ENCODE measurements at places on chromosomes 6 and 20.

DNA sequence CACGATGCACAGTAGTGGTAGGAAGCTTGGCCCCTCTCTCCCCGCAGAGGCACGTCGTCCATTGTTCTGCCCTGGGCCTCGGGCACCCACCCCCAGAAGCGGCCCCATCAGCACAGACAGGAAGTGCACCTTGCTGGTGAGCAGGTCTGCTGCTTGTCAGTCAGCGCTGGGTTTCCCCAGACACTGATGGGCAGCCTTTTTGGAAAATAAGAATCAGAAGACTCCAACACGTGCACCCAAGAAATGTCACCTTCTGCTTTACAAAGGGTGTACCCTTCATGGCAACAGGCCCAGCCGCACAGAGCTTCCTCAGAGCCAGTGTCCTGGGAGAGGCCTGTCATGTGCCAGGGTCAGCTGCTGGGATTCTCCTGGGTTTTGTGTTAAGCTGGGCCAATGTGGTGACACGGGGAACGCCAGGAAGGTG is 34.7 kb upstream of the IRF4 start:
- DNase-seq, result no peak

DNA sequence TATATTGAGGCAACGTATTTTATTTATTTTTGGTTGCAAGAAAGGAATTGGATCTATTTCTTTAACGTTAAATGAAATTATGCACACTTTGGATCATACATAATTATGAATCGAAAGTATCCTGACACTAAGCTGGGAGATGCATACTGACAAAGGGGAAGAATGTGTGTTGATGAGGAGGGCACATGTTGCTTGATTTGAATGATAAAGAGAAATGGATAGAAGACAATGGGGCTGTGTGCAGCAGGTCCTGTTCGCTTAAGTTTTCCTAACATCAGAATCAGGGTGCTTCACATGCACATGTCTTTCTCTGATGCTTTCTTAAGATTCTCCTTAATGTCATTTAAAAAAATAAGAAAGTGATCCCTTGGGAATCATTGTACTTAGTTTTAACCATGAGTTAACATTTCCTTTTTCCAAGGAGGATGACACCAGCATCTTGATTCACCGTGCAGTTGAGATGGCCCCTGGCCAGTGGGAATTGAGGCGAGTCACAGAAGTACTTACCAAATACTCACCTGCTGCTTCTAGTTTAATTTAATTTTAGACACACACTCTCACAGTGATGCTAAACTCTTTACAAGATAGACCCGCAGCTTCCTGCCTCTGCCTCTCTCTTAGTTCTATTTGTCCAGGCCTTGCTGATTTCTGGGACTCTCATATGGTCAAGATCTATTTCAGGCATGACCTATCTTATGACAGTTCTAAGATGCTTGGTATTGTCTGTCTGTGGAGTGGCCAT is 116.5 kb downstream of the CLIC5 start:
- DNase-seq, result no peak

DNA sequence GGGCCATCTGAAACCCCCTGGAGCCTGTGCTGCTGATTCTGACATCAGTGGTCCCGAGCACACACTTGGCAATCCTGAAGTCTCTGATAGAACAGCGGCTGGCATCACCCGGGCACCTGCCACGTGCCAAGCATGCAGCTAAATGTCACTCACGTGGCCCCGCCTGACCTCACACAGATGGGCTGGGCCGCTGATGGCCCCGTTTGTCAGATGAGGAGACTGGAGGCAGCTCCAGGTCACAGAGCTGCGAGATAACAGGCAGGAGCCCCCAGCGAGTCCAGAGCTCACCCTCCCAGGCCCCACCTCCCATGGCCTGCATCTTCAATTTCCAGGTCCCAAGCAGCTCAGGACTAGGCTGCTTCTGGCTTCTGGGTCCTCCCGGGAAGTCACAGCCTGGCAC is 67.2 kb downstream of the YTHDF1 start:
- no peak for DNase-seq

- no peak for DNase-seq
Observed at GRCh38 chr6:56004426-56004825, 129.0 kb upstream of the BMP5 start.

DNA sequence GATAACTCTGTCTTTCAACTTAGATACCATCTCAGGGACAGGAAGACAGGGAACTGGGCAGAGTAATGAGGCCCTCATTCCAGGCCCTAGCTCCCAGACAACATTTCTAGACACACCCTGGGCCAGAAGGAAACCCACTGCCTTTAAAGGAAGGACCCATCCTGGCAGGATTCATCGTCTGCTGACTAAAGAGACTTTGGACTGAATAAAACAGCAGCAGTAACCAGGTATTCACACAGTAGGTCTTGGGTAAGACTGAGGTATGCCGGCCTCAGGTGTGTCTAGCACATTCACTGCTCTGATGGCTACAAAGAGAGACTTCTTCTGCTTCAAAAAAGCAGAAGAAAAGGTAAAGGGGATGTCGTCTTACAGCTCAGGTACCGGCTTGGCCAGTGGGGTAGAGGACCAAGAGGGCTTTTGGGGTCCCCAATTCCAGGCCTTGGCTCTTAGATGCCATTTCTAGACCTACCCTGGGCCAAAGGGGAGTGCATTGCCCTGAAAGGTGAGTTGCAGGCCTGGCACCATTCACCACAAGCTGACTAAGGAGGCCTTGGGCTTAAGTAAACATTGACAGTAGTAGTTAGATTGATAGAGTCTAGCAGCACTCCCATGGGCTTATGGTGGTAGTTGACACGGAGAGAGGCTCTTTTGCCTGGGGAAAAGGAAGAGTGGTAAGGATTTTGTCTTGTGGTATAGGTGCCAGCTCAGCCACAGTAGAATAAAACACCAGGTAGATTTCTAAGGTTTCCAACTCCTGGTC is 13.4 kb downstream of the SNX14 start:
- DNase-seq, result no peak

- no peak for DNase-seq
Observed at GRCh38 chr6:123925350-123925749, 121.7 kb downstream of the NKAIN2 start.

Measured in stimulated activated CD4-positive, alpha-beta T cell treated with anti-CD3 and anti-CD28 coated beads, TNF-alpha, amount 100 ng/mL, for 4 hours (primary cell).